ENCODE measurements at places on chromosomes 5 and 9.
A peak's percentile ranks its signal among the peaks of the same experiment; 100 is the strongest.

DNA sequence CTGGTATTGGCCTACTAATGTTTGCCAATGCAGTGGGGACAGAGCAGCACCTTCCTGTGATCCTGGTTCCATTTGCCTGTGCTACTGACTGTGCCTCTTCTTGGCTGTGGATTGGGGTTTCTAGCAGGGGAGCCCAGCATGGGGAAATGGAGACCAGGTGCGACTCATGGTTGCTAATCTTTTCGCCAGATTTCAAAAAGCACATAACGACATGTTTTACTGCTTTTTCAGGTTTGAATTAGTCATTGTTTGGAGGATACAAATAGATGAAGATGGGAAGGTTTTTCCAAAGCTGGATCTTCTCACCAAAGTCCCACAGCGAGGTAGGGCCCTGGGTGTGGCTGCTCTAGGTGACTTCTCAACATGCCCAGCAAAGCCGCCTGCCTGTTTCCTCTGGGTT lies 57.6 kb downstream of the IPPK start:
- DNase-seq, result no peak

- peak; percentile 55 for DNase-seq
These were observed 150.5 kb downstream of the YTHDC2 start for GRCh38 chr5:113663879-113664541.

DNA sequence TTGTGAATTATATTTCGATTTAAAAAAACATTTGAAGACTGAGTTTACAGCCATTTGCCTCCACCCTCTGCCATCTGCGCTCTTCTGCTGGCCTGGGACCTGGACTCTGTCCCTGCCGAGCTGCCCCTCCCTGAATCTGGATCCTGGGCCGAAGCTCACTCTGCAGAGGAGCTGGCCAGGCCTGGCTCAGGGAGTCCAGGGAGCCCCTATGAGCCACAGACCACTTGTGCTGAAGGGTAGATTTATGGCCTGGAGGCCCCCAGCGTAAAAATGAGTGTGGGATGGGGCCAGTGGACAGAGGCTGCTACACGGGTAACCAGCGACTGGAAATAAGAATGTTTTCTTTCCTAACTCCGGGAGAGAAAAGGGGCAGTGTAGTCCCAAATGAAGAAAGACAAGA lies 129.8 kb downstream of the FGF18 start:
- no peak for DNase-seq

- no peak for DNase-seq
These were observed 29.3 kb downstream of the TSSK1B start for GRCh38 chr5:113405530-113405929.

GRCh38 chr9:135278586-135278985 lies 191.1 kb downstream of the OLFM1 start:
- no peak for DNase-seq

- DNase-seq, result no peak
These were observed 115.0 kb upstream of the MEF2C start for GRCh38 chr5:88997937-88998336.

- no peak for DNase-seq
These were observed 497.2 kb downstream of the MAT2B start for GRCh38 chr5:164002628-164003027.

- DNase-seq, result peak; percentile 19
These were observed 15.5 kb upstream of the SLC36A3 start for GRCh38 chr5:151318850-151319732.
